ENCODE measurements at places on chromosomes 2 and 18.

DNA sequence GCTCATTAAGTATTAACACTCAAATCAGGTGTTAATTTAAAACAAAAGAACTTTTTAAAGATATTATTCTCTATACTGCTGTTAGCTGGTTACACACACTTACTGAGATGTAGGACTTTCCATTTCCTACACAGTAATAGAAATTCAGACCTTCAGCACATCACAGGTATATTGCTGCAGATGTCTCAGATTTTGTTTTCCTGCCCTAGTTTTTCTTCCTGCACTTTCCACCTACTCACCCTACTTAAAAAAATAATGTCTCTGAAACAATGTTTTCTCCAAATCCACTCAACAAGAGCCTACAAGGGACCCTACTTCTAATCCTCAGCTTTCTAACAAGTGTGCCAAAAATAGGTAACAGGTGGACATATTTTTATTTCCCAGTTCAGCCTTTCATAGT is 43.9 kb downstream of the DYM start:
- no peak for DNase-seq

GRCh38 chr2:234994438-234995321 is 42.9 kb downstream of the SH3BP4 start:
- DNase-seq = no peak

DNA sequence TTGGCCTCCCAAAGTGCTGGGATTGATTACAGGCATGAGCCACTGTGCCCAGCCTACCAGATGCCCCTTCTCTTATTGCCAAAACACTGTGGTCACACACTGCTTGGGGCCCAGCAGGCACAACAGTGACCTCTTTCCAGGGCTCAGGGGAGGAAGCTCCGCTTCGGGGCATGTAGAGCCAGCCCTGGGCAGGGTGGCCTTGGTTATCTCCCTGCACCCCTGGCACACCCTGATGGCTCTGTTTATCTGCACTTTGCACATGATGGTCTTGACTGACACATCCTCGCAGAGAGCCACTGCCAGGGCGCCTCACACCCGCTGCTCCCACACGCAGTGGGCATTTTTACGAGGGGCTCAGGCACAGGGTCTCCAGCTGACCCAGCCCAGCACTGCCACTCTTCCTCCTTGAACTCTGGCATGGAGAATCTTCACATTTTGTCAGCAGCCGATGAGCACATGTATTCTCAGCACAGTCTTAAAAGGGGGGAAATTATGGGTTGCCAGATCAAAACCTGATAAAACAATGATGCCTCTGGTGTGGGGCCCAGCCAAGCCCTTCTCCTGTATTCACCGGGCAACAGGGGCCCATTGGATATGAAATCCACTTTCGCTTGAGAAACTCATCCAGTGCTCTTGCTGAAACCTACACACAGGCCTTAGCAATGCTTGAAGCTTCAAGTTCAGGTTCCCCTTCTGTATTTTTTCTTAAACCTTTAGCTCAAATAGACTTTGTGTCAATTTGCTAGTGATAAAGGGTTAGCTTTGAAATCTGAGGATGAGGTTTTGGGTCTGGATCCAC is 5.9 kb downstream of the GYPC start:
- DNase-seq = peak; percentile 15

DNA sequence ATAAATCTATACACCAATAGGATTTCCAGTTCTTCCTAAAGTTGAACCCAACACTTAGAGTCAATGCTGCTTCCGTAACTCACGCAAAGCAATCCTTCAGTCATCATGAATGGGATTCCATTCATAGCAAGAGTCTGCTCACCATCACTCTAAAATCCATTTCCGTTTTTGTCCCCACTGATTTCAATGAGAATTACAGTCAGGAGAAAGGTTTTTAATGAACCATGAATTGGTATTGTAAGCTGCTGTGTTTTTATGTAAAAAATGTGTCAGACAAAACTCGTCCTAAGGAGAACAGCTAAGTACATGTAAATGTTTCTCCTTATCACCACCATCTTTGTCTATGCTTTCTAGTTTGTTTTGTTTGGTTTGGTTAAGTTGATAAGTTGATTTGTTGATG is 391.5 kb downstream of the IRS1 start:
- DNase-seq = no peak

DNA sequence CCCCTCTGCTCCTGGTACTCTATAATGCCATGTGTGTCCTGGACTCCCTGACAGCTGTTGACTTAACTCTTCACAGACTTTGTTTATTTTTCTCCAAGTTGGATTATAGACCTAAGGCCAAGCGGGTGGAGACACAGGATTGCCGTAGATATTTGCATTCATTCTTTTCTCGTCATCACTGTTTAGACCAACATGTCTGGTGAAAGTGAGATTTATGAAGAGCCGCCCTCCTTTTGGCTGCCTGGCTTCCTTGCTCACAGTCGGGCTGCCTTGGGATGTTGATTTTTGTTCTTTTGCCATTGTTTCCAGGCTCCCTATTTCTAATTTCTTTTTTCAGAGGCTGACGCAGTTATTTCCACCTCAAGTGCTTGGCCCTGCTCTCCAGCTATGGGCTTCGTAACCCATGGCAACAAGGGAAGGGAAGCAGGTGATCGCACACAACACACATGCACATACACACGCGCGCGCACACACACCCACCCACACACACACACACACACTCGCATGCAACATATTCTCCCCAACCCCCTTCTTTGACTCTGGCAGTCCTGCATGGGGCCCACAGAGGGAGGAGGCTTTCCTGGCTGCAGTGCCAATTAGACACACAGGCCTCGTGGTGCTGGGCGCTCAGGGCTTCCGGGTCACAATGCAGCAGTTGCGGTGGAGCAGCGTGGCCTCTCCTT is 296.5 kb downstream of the MTX2 start:
- no peak for DNase-seq

DNA sequence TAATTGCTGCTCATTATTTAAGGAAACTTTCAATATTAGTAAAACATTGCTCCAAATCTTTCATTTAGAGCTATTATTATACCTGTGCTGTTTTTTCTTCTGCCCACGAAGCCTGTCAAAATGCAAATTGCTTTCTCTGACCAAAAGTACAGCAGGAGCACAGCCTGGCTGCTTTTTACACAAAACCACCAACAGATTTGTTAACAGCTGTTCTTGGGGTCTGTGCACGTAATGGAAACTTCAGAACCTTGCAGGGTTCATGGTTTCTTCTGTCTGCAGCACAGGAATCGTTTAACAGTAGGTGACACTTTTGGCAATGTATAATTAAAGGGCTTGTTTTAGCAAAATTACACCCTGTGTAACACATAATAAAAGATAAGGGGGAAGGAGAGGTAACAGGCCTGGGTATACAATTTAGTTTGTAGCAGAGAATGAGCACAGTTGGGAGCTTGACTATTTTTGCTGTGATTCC is 447.3 kb downstream of the KCNJ3 start:
- no peak for DNase-seq

GRCh38 chr2:189641002-189641401 is 20.3 kb upstream of the ASNSD1 start:
- DNase-seq = no peak

DNA sequence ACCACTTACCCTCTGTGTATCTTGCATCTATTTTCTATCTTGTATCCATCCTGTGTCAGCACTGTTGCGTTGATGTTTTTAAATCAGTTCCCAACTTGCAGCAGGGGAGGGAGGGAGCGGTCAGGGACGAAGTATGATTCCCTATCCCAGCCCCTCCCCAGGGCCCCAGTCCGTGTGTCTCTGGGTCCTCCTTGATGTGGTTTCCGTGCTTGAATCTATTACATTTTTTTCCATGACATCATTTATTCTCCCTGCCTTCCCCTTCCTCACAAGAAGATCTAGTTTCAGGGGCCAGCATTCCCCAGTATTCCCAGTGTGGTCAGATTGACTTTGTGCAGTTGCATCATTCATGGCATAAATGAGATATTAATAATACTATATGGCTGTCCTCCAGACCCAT is 479.3 kb downstream of the PTPRM start:
- no peak for DNase-seq

GRCh38 chr2:4122726-4123125 is 419.4 kb downstream of the DCDC2C start:
- DNase-seq = no peak

Data from activated T-cell treated with anti-CD3 and anti-CD28 coated beads for 48 hours (primary cell).